ENCODE measurements at places on chromosomes 11 and 22.

- DNase-seq: no peak
Measured at GRCh38 chr11:103529181-103529684, 420.0 kb downstream of the DYNC2H1 start.

DNA sequence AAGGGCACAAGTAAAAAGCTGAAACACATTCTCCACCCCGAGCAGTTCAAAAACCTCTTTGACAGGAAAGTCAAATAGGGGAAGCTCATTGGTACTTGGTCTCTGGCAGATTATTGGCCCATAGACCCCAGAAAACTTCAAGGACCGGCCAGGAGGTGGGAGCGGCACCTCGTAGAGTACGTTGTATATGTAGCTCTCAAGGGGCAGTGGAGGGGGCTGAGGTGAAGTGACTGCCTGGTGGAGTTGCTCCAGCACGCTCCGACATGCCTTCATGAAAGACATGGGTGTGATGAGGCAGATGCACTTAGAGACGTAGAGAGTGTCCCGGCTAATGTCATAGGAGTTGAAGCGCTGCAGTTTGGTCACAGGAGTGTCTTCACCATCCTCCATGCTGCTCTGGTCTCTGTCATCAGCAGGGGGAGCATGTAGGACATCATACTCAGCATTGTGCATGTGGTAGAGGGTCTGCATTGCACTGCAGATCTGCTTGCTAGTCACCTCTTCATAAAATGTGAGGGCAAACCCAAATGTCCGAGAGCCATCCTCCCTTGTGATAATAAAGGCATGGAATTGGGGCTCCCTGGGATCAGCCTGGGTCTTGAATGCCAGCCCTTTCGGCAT, 61.3 kb downstream of the DENND5A start:
- DNase-seq: no peak

GRCh38 chr11:128524172-128524571, 63.2 kb downstream of the ETS1 start:
- DNase-seq: no peak

- DNase-seq: no peak
Measured at GRCh38 chr11:72918851-72919250, 104.6 kb downstream of the ATG16L2 start.

- no peak for DNase-seq
Measured at GRCh38 chr11:82995235-82995634, 76.5 kb downstream of the RAB30 start.

DNA sequence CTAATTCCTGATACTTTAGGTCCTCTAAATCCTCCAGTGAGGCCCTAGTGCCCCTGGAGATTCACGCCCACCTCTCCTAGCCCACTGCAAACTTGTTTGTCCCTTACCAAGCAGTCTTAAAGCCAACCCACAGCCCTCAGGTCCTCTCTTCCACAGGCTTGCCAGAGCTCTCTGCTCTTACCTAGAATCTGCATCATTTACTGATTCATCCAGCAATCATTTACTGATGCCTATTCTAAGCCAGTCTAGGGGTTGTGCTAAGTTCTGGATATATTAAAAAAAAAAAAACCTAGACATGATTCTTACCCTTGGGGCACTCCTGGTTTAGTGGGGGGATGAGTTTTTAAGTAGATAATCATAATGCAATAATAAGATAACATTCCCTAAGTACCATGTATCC, 43.0 kb upstream of the PLET1 start:
- no peak for DNase-seq

- no peak for DNase-seq
Measured at GRCh38 chr11:100908746-100909145, 220.9 kb downstream of the PGR start.

DNA sequence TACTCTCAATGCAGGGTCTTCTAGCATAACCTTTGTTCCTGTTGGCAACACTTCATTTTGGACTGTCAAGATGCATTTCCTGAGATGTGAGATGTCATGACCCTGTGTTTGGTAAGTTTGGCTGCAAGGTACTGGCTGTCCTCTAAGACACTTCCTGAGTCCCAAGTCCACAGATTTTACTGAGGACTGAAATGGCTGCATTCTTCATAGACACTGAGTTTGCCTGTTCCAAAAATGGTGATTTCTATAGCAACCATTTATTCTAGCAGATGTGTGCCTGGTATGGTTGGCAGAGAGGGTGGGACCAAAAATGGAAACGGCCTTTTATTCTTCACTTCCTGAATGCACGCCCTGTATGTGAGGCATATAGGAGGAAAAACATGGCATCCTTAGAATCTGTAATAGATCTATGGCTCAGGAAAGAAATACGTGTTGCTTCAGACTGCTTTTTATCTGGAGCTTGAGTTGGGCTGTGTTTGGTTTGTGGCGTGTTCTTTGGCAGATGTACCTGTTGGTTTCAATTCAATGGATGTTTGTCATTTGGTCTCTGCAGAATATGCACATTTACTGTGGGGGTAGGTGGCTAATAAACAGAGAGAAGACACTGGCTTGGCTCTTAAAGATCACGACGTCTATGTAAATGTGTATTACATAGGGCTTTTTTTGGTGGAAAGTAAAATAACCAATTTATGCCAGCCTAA, 62.4 kb downstream of the ZBTB16 start:
- no peak for DNase-seq

DNA sequence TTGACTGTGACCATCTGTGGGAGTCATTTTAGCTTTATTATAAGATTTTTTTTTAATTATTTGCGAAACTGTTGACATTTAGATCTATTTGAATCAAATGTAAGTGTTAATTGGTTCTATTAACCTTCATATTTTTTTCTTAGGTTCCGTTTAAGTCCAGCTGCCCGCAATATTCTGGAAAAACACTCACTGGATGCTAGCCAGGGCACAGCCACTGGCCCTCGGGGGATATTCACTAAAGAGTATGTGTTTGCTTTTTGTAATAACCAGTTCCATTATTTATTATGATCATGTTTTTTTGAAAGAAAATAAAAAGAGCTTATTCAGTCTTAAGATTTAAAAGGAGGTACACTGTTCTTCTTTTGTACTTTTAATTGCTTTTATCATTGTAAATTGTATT, 43.9 kb downstream of the PDHX start:
- DNase-seq: no peak

DNA sequence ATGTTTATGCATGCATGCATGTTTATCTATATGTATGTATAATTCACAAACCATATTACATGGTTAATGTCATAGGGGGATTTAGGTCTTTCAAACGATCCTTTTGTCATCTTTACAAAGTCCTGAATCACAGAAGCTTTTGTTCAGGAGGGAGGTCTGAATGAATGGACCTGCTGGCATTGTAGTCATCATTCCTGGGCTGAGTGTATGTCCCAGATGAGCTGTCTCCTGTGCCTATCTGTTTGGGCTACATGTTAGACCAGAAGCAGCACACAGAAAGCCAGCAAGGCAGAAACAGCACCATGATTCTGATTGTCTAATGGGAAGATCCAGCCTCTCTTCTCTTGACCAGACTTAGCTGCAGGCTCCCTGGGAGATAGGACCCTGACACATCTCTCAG, 69.5 kb downstream of the ADM start:
- no peak for DNase-seq

DNA sequence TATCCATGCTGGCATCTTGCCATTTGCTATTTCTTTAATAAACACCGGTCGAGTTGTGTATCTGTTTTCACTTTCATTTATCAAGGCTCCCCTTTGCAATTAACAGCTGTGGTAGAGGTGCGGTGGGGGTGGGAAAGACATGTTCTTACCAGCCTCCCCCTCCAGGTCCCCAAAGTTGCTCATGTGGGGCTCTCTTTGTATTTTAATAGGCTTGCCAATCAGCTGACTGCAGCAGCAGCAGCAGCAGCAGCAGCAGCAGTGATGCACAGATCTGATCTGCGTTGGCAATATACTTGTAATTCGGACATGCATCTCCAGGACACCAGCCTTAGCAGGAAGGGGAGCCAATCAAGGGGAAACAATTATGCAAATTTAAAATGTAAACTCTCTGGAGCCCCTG, 40.3 kb upstream of the E2F8 start:
- DNase-seq: no peak

GRCh38 chr11:12280838-12281565, 96.4 kb upstream of the PARVA start:
- DNase-seq: no peak

- no peak for DNase-seq
Measured at GRCh38 chr11:127651888-127652221, 651.3 kb upstream of the KIRREL3 start.

GRCh38 chr22:23283591-23284503, 103.5 kb downstream of the BCR start:
- DNase-seq: no peak

- no peak for DNase-seq
Measured at GRCh38 chr11:65429724-65430405, 7.3 kb downstream of the NEAT1 start.

DNA sequence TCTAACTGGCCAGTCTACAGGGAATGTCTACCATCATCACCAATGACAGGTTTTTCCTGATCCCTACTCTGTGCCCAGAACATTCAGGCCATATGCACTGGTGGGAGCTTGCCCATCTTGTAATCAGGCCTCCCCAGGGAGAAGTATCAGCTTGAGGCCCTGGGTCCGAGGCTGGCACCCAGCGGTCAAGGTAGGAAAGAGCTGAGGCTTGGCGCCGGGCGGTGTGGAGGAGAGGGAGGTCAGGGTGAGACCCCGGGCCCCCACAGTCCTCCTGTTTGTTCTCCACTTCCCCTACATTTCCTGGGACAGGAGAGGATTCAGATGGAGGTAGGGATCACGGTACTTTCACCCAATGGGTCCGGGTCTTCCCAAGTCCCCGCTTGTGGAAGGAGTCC, 15.5 kb downstream of the TSKU start:
- DNase-seq: no peak

GRCh38 chr11:120352405-120352804, 16.2 kb downstream of the ARHGEF12 start:
- DNase-seq: no peak

- DNase-seq: no peak
Measured at GRCh38 chr11:19344661-19345518, 104.1 kb upstream of the E2F8 start.

GRCh38 chr11:26992031-26992541, 1.8 kb upstream of the FIBIN start:
- DNase-seq: no peak

GRCh38 chr22:27327981-27328721, 473.4 kb downstream of the MN1 start:
- no peak for DNase-seq

DNA sequence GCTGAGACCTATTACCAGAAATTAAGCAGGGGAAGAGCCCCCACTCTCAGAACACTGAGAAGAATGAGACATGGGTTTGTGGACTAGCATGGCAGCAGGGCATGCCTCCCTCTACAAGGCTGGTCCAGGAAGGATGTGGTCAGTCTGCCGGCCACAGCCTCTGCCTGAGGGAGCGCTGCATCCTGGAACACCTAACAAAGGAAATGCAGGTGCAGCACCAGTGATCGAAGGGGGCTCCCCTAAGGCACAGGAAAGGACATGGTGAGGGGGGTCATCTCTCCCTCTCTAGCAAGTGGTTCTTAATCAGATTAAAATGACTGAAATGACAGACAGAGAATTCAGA, 40.6 kb upstream of the ARL14EP start:
- no peak for DNase-seq

DNA sequence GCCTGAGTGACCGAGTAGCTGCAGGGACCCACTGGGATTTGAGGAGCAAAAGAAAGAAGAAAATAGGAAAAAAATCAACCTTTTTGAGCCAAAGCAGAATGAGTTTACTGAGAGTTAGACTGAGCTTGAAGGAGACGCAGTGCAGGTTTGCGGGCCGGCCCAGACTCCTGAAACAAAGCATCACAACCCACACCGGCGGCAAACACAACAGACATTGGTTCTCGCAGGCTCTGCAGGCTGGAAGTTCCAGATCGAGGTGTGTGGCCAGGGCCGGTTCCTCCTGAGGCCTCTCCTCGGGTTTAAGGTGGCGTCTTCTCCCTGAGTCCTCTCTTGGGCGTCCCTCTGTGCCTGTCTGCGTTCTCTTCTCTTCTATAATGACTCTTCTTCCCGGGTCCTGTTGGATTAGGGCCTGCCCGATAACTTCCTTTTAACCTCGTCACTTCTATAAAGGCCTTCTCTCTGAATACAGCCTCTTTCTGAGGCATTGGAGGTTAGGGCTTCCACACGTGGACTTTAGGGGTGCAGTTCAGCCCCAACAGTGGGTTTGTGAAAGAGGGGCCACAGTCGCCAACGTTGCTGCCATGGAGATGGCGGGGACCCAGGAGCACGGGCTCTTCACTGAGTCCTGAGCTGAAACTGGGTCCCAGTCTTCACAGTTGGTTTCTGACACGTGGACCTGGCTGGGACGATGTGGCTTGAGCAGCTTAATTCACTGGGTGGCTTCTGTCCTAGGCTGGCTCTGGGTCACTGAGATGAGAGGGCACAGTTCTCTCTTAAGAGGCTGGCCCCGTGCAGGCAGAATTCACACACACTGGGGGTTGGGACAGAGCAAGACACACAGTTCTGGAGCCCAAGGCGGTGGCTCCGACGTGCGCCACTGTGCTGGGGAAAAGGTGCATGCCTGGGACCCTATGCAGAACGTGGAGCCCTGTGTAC, 1047.7 kb downstream of the BRD1 start:
- DNase-seq: no peak

- no peak for DNase-seq
Measured at GRCh38 chr11:126146454-126147192, 64.8 kb downstream of the RPUSD4 start.

- DNase-seq: no peak
Measured at GRCh38 chr11:86593833-86594232, 78.6 kb downstream of the ME3 start.

DNA sequence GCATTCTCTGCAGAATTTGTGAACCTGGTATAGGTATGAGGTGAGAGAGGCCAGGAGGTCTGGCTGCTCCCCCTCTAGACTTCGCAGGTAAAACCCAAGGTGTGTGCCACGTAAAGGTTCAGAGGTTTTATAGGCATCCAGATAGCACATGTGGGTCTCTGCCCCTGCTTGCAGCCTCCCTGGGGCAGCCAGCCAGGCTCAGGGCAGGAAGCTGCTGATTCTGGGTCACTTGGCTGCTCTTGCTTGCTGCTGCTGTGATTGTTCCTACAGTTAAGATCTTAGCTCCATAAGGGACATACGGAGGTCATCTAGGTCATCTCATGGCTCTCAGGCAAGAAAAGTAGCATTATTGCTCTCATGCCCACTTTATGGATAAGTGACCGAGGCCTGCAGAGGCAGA, 30.2 kb downstream of the ZBTB16 start:
- DNase-seq: no peak

GRCh38 chr22:49322231-49322630, 505.4 kb downstream of the BRD1 start:
- no peak for DNase-seq

DNA sequence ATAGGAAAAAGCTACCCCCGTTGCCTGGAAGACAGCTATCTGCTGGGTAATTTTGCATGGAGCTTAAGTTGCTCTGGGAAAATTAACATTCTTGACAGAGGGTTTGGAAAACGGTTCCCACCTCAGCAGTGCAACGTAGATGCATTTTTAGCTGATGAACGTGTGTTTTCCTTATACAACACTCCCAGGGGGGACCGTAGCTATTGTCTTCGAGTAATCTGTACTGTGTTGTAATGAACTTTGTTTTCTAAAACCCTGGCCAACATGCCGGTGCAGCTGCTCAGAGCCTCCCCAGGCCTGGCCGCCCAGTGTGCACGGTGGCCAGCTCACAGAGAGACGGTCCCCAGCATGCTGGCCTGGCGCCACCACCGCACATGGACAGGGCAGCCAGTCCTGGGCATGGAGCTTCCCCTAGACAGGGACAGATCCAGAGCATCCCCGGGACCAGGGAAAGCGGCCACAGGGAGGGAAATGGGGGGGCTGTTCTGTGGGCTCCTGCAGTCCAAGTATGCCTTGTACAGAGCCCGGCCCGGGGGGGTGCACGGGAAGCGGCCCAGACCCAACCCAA, 2.2 kb downstream of the TNNT3 start:
- DNase-seq: no peak

- DNase-seq: no peak
Measured at GRCh38 chr11:35402751-35403660, 16.4 kb downstream of the SLC1A2 start.
